ENCODE measurements at places on chromosomes 13 and 19. TPM values are rescaled to one million over a fixed set of nuclear protein-coding genes. Genes with fewer than 3 reads are reported as not detected.

The TEX26 gene
- not detected for total RNA-seq

The PGPEP1 gene
- 47.7 TPM for total RNA-seq

The SERP2 gene
- 0.54 TPM for total RNA-seq

The CCDC122 gene
- total RNA-seq = 1.1 TPM

The ZFR2 gene
- under 0.01 TPM for total RNA-seq

The NLRP5 gene
- not detected for total RNA-seq

The CPB2 gene
- total RNA-seq = not detected

The SNRPA gene
- 77.3 TPM for total RNA-seq

Data from hematopoietic multipotent progenitor cell (in vitro differentiated cells).